HL-60 (cell line): ENCODE measurements at places on chromosomes 11 and 22.

- no peak for DNase-seq
These were observed 107.6 kb downstream of the CCDC34 start for GRCh38 chr11:27255447-27255828.

GRCh38 chr11:35214792-35215193 lies 75.8 kb downstream of the CD44 start:
- no peak for DNase-seq

DNA sequence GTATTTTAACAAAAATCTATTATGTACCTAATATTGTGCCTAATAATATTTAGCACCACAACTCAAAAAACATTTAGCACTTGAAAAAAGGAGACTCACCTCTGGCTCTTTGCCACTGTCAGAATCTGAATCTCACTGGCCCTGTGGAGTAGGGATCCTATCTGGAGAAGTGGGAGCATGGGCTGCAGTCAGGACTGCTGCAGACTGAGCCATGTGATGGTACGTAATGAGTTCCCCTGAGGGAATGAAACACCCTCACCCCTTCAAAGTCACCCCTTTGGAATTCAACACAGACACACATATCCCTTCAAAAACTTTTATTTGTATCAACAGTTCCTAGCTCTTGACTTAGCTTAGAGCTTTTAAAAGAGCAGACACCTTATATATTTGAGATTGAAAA lies 6.5 kb downstream of the PTPMT1 start:
- no peak for DNase-seq

DNA sequence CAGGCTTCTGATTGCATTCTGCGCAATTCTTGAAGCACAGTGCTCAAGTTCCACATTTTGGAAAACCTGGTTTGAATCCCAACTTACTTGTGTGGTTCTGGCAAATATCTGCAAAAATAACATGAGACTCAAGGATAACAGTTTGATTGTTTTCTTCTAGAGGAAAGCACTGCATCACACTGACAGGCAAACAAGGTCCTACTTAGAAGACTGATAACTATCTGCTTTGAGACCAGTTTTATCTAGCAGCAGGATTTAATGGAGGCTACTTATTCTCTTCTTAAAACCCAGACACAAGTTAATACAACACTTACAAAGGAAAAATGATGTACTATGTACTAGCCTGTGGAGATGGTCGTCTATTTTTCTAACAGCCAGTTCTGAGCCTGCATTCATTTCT lies 41.4 kb downstream of the RIC3 start:
- no peak for DNase-seq

DNA sequence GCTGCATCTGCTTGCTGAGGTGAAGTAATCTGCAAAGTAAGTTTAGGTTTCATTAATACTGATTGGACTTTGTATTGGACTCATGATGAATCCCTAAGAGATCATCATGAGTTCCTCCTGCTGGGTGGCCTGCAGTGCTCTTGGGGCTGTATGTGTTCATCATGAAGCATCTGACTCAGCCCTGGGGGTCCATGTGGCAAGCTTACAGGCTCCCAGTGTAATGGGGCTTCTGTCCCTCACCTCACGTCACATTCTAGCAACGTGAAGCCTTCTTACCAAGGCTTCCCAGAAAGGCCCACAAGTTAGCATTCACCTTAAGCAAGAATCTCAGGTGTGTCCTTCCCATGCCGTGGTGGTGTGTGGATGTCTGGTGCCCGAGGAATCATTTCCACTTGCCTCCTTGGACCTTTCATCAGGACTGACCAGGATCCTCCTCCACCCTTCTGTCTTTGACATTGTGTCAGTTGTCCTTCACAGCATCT lies 23.7 kb downstream of the CRKL start:
- DNase-seq, result no peak

DNA sequence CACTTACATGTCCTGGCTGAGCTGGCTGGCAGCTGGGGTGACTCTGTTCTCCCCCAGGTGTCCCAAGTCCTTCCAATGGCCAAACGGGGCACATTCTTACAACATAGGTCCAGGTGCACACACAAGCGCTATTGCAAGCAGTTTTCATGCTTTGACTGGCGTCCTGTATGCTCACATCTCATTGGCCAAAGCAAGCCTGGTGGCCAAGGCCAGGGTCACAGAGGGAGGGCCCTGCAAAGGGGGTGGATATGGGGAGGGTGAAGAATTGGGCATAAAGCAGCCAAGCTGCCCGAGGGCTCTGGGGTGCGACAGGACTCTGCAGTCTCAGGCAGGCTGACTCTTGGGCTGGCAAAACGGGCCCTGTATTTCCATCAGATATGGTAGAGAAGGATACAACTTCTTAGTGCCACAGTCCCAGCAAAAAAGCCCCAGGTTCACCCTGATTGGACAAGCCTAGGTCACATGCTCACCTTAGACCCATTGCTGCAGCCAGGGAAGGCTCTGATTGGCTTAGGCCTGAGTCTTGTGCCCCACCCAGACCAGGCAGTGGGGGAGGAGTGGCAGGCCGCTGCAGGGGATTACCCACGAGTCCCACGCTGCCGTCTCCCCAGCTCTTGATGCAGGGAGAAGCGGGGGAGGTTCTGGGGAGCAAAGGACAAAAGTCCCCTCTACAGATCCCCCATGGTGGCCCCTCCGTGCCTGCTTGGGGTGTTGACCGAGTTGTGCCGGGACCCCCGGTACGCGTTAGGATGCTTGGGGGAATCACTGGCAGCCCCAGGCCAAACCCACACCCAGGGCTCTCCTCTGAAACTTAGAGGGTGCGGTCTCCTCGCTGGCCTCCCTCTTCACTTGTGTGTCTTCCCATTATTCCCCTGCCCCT lies 110.8 kb downstream of the ARHGAP8 start:
- DNase-seq, result no peak

DNA sequence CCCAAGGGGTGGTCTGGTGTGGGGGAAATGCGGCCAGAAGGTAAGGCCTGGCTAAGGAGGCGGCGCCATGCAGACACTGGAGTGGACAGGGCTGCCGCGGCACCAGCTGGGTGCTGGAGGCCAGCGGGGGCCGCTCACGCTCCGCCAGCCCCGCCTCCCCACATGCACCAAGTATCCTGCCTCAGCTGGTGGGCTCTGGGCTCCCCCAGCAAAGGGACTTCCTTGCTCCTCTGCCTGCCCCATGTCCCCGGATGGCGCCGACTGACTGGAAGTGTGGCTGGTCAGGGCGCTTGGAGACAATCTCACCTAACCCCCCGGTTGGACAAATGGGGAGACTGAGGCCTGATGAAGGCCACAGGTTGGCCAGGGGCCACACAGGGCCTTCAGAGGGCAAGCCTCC lies 7.6 kb upstream of the CHADL start:
- DNase-seq, result no peak

DNA sequence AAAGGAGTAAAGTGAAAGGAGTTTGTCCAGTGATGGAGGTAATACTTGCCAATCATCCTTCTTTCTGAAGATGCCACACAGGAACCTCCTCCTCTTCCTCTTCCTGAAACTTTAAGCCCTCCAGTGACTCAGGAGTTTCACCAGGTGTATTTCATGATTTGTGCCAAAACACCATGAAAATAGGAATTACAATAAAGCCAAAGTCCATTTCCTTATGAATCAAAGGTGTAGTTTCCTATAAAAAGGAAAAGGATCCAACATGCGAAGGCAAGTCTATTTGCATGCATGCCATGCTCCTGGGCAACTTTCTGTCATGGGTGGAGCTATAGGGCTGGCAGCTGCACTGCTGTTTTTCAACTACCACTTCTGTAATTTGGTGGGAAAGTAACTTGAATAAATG lies 9.8 kb upstream of the POU2AF1 start:
- no peak for DNase-seq

DNA sequence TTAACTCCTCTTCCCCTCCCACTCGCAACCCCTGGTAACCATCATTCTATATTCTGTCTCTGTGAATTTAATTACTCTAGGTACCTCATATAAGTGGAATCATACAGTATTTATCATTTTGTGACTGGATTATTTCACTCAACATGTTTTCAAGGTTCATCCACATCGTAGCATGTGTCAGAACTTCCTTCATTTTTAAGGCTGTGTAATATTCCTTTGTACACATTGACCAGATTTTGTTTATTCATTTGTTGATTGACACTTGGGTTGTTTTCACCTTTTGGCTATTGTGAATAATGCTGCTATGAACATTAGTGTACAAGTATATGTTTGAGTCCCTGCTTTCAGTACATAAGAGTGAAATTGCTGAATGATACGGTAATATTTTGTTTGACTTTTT lies 2.7 kb upstream of the GNB1L start:
- DNase-seq, result no peak

- no peak for DNase-seq
These were observed 10.8 kb upstream of the VSIG10L2 start for GRCh38 chr11:125935056-125935455.

DNA sequence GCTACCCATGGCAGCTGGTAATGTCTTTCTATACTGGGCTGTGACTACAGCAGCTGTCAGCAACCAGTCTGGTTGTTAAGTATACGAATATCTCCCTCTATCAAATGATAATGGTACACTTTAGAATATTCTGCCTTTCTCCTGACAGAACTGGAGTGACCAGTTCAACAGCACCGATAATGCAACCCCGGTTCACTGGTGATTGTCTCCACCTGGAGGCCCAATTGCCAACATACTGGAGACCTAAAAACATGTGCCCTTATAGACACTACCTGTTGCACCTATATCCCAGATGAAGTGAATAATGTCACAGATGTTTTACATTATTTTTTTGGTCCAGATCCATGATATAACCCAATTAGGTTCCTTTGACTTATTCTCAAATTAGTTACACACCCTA lies 21.1 kb downstream of the OR5P2 start:
- DNase-seq, result no peak

- no peak for DNase-seq
These were observed 84.4 kb downstream of the MED15 start for GRCh38 chr22:20591660-20592310.

- DNase-seq, result no peak
These were observed 203.5 kb upstream of the E2F8 start for GRCh38 chr11:19444231-19444630.
